Bronchial epithelial cell (primary cell): ENCODE measurements at places on chromosomes 5 and 9.

- no peak for DNase-seq
Measured at GRCh38 chr5:107294211-107294550, 376.6 kb downstream of the EFNA5 start.

DNA sequence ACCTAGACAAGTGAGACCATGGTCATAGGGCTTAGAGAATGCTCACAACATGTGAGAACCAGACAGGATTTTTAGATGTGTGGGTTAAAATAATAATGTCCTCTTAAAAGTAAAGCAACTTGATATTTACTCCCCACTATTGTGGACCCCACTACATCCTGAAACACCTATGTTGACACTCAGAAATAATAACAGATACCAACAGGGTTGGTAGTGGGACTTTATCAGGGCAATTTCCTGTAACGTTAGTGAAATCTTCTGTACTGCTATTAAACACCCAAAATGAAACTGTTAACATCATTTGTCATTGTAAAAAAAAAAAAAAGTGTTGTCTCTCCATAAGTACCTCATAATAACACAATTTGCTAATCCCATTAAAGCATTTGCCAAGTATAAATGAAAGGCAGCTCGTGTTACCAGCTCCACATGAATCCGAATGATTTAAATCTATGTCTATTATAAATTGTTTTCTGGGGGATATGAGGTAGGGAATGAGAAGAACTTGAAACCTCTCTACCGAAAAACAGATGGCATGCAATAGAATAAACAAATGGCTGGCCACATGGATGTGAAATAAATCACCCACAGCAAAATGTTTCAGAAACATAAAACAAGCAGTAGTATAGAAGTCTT lies 285.9 kb downstream of the ARHGEF28 start:
- no peak for DNase-seq

GRCh38 chr5:65102371-65102975 lies 333.7 kb downstream of the CWC27 start:
- DNase-seq = no peak

DNA sequence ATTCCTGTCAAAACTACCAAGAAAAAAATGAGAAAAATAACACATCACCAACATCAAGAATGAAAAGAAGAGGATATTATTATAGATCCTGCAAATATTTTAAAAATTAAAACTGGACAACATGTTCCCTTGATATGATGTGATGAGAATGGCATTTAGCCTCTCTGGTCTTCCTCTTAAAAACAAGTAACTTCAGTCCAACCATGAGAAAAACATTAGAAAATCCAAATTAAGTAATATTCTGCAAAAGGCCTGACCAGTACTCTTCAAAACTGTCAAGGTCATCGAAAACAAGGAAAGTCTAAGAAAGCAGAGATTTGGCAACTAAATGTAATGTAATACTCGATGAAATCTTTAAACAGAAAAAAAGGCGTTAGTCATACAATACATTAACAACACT lies 167.1 kb upstream of the SNX2 start:
- DNase-seq = no peak

GRCh38 chr5:53942724-53943123 lies 367.6 kb downstream of the ARL15 start:
- peak; percentile 72 for DNase-seq

- peak; percentile 93 for DNase-seq
Measured at GRCh38 chr9:120873512-120873911, 3.5 kb downstream of the PHF19 start.
